Stimulated activated CD4-positive, alpha-beta T cell treated with anti-CD3 and anti-CD28 coated beads, Interleukin-12 subunit alpha, Interleukin-12 subunit beta, amount 100 ng/mL, for 48 hours (primary cell): ENCODE measurements at places on chromosomes 12 and 14.
A peak's percentile ranks its signal among the peaks of the same experiment; 100 is the strongest.

GRCh38 chr12:6605421-6606330 lies 1.5 kb downstream of the CHD4 start:
- DNase-seq: peak; percentile 31

DNA sequence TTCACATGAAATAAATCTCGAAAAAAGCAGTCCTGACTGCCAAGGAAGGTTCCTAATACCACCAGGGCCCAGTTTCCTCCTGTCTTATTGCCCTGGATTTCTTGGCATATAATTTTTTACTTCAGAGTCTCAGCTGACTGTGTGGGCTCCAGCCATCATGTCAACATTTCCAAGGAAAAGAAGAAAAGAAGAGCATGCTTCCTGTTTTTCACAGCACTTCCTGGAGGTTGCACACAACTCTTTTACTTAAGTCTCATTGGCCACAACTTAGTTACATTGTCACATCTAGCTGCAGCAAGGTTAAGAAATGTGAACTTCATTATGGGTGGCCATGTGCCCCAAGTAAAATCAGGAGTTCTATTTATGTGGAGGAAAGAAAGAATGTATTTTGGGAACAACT lies 24.3 kb downstream of the DACT1 start:
- DNase-seq: no peak

DNA sequence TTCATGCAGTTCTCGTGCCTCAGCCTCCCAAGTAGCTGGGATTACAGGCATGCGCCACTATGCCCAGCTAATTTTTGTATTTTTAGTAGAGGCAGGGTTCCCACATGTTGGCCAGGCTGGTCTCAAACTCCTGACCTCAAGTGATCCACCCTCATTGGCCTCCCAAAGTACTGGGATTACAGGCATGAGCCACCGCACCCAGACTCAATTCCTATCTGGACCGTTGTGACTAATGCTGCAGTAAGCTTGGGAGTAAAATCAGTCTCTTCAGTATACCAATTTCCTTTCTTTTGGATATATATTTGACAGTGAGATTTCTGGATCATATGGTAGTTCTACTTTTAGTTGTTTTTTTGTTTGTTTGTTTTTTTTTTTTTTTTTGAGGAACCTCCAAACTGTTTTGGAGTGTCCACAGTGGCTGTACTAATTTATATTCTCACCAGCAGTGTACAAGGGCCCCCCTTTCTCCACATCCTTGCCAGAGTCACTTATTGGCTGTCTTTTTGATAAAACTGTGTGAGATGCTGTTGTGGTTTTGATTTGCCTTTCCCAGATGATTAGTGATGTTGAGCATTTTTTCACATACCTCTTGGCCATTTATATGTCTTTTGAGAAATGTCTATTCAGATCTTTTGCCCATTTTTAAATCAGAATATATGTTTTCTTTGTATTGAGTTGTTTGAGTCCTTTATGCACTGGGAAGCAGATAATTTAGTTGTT lies 37.3 kb upstream of the EVL start:
- DNase-seq: no peak

- no peak for DNase-seq
Measured at GRCh38 chr14:32980902-32981501, 42.3 kb downstream of the NPAS3 start.

GRCh38 chr14:68978172-68978911 lies 760 bp downstream of the ACTN1 start:
- peak; percentile 19 for DNase-seq

DNA sequence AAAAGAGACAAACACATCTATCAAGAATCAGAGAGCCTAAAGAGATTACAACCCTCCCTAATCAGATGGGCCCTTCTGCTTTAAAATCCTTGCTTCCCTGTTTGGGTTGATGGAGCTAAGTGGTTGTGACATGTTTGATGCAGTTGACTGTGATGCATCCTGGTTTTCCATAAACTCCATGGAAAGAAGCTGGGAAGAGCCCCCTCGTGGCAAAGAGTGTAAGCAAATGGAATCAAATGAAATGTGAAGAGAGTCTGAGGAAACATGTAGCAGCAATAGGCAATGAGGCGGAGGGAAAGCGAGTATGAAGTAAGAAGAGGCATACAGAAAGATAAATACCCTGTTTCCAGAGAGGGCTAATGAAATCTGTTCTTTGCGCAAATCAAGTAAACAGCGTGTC lies 70.4 kb upstream of the SLCO1C1 start:
- DNase-seq: no peak

DNA sequence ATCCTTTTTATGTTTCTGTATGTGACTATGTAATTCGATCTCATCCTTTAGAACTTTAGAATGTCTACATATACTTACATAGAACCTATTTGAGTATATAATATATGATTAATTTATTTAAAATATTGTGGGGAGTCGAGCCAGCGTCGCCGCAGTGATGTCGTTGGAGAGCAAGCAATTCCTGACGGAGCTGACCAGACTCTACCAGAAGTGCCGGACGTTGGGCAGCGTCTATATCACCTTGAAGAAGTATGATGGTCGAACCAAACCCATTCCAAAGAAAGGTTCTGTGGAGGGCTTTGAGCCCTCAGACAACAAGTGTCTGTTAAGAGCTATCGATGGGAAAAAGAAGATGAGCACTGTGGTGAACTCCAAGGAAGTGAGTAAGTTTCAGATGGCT lies 6.4 kb upstream of the CD27 start:
- no peak for DNase-seq

- no peak for DNase-seq
Measured at GRCh38 chr12:130953771-130954543, at the start of gene ADGRD1. Gene ADGRD1 (plus strand): TSS chr12:130953907. CDS start chr12:130954466, 559 bp downstream.

GRCh38 chr14:96126783-96127271 lies 77.8 kb upstream of the BDKRB2 start:
- DNase-seq: no peak

DNA sequence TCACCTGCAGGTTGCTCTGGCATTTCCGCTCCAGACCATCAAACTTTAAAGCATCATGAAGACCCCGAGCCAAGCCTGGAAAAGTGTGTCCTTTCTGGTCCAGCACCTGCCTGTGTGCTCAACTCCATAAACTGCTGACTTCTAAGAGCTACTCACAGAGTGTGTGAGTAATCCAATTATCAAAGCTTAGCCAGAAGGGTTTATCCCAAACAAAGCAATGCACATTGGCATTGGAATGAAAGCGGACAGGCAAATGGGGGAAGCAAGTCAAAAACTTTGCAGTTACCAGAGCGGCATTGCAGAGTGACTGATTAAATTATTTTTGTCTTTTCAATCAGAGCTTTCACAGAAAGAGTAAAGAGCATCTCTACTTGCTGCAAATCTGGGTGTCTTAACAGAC lies 1262.4 kb upstream of the SEL1L start:
- DNase-seq: no peak

DNA sequence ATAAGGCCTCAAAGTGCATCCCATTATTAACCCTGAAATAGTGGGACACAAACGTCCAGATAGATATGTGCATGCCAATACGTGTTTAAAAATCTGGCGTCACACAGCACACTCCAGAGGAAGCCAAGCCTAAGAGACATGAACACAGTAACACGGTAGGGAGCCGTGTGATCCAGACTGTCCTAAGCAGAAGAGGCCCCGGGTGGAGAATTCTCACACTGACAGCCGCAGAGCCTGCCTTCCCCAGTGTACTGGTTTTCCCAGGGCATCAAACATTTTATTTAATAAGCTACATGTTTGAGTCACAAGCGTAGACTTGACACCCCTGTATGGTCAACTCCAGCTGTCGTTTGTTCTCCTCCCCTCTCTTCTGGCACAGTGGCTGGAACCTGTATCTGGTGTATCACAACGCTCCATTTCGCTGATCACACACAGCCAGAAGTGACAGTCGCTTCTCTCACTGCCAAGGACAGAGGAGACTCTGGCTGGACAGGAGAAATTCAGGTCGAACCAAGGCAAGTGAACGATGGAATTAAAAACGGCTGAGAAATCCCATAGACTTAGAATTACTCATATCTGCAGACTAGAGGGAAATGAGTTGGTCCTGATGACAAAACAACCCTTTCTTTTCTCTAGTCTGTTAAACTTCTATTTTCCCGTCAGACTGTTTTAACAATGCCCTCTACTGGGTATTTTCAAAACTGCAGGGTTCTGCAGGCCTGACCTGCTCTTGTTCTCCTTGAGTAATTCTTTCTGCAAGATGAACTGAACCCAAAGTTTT lies 359.9 kb downstream of the RGS6 start:
- DNase-seq: peak; percentile 43

DNA sequence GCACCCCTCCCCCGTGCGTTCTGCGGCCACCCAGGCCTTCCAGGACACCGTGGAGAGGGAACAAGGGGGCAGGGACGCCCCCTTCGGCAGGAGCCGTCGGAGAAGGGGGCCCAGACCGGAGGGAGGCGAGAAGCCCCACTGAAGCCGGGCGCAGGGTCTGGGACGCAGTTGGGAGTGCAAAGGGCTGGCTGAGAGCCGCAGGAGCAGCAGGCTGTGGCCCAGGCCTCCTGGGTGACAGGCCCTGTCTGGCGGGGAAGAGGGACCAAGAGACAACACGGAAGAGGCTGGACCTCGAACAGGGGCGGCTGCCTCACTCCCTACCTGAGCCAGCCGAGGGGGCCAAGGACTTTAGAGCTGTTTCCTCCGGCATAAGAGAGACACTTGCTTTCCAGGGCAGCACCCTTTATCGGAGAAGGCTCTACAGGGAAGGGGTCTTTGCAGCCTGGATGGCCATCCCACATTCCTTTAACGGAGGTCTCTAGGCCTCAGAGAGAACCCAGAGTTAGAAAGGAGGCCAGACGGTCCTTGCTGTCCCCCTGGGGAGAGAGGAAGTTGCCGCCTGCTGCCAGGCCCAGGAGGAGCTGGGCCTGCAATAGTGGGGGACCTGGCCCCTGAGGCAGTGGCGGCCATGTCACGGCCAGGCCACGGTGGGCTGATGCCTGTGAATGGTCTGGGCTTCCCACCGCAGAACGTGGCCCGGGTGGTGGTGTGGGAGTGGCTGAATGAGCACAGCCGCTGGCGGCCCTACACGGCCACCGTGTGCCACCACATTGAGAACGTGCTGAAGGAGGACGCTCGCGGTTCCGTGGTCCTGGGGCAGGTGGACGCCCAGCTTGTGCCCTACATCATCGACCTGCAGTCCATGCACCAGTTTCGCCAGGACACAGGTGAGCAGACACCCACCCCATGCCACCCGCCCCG lies 1.3 kb downstream of the DTX1 start:
- DNase-seq: no peak

GRCh38 chr12:119749666-119750065 lies 81.7 kb downstream of the PRKAB1 start:
- no peak for DNase-seq

DNA sequence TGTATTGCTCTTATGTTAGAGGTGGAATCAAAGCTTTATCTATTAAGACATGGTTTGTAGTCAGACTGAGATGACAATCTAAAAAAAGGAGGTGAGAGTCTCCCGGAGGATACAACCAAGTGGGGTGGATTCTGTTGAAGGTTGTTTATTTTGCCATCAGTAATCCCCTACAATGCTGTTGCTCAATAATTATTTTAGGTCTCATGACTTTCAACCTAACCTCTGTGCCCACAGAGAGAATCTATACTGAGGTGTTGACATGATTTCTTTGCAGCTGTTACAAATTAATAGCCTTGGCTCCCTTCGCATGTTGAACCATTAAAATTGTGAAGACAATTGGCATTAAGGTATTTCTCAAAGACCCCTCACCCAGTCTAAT lies 28.7 kb upstream of the FOS start:
- no peak for DNase-seq

DNA sequence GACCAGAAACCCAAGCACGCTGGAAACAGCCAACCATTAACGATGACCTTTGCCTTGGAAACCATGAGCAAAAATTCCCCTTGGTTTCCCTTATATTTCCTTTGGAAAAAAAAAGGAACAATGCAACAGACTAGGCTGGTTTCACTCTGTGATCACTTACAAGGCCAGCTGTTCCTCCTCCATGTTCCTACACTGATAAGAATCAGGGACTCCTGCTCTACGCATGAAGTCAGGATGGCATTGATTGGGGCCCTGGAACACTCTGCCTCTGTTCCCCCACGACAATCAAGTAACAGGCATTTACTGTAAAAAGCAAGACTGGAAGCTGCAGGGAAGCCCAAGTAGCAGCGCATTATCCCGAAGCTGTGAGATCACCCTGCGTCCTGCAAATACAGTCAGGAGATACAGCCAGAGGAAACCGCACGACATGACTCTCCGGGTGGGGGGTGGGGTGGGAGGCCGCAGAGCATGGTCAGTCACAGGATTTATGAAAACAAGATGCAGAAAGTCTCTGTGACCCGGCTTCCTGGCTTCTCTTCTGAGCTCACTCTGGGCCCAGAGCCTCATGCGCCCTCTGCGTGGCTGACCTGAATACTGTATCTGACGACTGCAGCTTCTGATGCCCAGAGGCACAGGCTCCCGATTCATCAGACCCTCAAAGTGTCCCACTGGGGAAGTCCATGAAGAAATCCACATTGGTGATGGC lies 31.1 kb downstream of the SSH1 start:
- no peak for DNase-seq

GRCh38 chr12:8870586-8870985 lies 43.7 kb upstream of the PHC1 start:
- no peak for DNase-seq

- DNase-seq: no peak
Measured at GRCh38 chr12:105291531-105291930, 39.0 kb upstream of the C12orf75 start.

DNA sequence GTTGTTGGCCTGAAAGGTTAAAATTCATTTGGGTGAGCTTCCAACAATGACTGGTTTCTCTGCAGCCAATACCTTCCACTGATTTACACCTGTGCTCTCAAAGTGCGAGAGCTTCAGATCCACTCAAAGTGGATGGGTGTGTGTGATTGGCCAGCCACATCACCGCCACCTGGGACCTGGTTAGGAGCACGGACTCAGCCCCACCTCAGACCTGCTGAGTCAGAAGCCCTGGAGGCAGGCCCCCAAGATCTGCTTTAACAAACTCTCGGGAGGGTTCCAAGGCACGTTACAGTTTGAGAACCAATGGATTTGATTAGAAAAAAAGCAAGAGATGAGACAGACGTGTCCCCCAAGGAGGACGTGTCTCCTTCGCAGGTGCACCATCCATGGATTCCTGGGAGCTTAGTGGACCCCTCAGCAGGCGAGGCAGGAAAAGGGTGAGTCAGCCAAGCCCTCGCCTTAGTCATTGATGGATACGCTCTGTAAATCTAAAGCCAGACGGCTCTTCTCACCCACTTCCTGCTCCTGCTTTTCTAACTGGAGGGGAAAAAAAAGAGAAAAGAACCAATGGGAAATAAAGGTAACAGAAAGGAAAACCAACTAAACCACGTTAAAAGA lies 24.5 kb downstream of the FZD10 start:
- DNase-seq: no peak

GRCh38 chr12:56713345-56713744 lies 11.8 kb downstream of the NACA start:
- DNase-seq: no peak

DNA sequence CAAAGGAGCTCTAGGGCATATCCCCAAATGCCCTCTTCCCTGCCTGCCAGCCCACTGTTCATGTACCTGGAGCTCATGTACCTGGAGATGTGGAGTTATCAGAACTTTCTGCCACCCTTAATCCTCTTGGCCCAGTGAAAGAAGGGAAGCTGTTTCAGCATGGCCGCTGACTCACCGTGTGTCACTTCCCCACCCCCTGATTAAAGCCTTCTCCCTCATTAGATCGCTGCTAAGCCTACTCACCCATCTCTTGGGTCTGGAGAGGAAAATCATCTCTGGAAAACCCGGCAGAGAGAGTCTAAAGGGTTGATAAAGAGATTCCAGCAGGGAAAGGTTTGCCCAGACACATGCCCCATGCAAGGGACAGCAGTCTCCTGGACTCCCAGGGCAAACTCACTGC lies 4.5 kb upstream of the LTBP2 start:
- no peak for DNase-seq
